PC-3 (cell line): ENCODE measurements at places on chromosomes 1 and 21. TPM values are rescaled to one million over a fixed set of nuclear protein-coding genes. Genes with fewer than 3 reads are reported as not detected.

Gene AXDND1
- total RNA-seq: not detected in 2 replicates

- no peak for DNase-seq
Observed at GRCh38 chr1:22753481-22753971, 42.9 kb downstream of the EPHB2 start.

GRCh38 chr1:19861034-19861433 lies 21.2 kb upstream of the OTUD3 start:
- peak; percentile 83 for DNase-seq

Gene CHI3L2
- 0.55 TPM in 1 of 2 replicates, not detected in the other for total RNA-seq

GRCh38 chr1:164950541-164950986 lies 391.6 kb downstream of the PBX1 start:
- no peak for DNase-seq

- DNase-seq: peak; percentile 68
Observed at GRCh38 chr1:179121159-179121938, 39.5 kb downstream of the TOR3A start.

- DNase-seq: no peak
Observed at GRCh38 chr1:180131510-180131909, 23.2 kb upstream of the QSOX1 start.

DNA sequence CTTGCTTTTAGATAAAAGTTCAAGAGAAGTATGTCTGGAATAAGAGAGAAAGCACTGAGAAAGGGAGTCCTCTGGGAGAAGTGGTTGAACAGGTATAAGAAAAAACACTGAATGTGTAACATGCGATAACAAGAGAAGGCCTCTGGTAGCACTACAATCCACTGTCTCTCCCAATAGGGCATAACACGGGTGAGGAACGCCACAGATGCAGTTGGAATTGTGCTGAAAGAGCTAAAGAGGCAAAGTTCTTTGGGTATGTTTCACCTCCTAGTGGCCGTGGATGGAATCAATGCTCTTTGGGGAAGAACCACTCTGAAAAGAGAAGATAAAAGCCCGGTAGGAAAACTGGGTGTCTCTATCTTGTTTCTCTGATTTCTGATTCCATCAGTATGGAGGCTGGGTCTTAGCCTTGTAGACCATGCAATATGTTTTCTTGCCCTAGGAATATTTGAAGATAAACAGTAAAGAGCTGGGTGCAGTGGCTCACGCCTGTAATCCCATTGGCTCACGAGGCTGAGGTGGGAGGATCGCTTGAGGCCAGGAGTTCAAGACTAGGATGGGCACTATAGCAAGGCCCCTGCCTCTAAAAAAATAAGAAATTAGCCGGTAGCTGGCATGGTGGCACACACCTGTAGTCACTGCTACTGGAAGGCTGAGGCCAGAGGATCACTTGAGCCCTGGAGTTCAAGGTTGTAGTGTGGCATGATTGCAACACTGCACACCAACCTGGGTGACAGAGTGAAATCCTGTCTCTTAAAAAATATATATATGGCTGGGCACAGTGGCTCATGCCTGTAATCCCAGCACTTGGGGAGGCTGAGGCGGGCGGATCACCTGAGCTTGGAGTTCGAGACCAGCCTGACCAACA lies 40.4 kb downstream of the DAP3 start:
- DNase-seq: peak; percentile 85

GRCh38 chr1:174858301-174858700 lies 141.4 kb upstream of the CACYBP start:
- no peak for DNase-seq

GRCh38 chr21:35208810-35209517 lies 159.9 kb upstream of the RUNX1 start:
- no peak for DNase-seq
